Activated T-helper 17 cell treated with anti-CD3 and anti-CD28 coated beads, Interleukin-2, amount 50 U/mL, for 72 hours (primary cell): ENCODE measurements at places on chromosomes 13 and 19. TPM values are rescaled to one million over a fixed set of nuclear protein-coding genes. Genes with fewer than 3 reads are reported as not detected.
A peak's percentile ranks its signal among the peaks of the same experiment; 100 is the strongest.

F2RL3 gene
- total RNA-seq: not detected

ZNF649 gene
- 6.9 TPM for total RNA-seq

- ATAC-seq: no peak
Measured at GRCh38 chr13:23763318-23763717, 125.9 kb downstream of the MIPEP start.

- ATAC-seq: peak; percentile 60
Measured at GRCh38 chr19:41308450-41309179, 1.4 kb upstream of the CCDC97 start.

DNA sequence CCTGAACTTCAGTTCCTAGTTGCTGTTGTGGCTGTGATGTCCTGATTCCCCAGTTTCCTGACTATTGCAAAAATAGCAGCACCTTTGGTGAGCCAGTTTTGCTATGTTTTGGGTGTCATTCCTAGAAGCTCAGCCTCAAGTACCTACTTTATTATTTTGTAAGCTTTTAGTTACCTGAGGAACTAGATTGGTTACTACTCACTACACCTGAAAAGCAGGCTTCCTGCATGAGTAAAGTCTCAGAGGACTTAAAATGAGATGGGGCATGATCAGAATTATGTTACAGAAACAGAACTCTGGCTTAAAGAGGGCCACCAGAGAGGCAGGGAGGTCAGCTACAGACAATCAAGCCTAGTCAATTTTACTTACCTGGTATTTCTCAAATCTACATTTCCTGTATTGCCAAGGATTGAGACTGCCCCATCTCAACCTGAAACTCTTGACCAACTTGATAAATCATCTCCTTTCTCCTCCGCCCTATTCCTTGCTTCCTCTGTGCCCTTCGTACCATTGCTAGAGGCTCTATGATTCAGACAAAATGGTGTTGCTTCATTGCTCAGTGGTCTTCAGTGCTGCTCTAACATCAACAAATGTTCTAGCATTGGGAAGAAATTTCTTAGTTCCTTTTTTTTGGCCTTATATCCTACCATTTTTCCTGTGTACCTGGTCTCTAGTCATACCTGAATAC is 58.9 kb downstream of the RAP2A start:
- no peak for ATAC-seq
